ENCODE measurements at places on chromosomes 3 and 15.
A peak's percentile ranks its signal among the peaks of the same experiment; 100 is the strongest.

GRCh38 chr3:179452176-179452564 lies 900 bp upstream of the GNB4 start:
- no peak for DNase-seq

DNA sequence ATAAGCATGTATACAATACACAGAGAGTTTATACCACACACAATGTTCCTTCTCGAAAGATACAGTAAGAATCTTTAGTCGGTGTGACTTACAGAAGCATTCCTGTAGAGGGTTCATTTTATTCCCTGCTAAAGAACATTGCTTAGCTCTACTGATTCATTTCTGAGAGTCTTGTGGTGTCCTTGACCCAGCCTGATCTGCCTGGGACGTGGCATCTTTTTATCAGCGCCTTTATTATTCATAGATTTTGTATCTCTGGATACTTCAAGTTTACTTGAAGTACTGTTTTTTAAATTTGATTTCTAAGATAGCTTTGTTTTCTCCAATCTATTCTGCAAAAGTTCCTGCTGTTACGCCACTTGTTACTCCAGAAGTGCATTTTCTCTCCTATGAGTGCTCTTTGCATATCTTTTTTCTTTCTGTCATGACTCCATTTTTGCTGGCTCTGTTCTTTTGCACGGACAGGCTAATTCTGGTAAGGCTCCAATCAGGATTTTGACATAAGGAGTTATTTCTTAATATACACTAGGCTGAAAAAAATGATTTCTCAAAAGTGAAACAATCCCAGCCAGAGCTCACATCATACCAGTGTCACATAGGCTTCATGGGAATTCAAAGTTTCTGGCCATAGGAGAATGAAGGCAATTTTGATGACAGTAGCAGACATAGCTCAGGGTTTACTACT lies 114.5 kb upstream of the TNIK start:
- DNase-seq, result no peak

- no peak for DNase-seq
Measured at GRCh38 chr3:142943349-142943748, 20.1 kb downstream of the PAQR9 start.

- peak; percentile 93 for DNase-seq
Measured at GRCh38 chr3:192892981-192893700, 24.5 kb downstream of the MB21D2 start.

DNA sequence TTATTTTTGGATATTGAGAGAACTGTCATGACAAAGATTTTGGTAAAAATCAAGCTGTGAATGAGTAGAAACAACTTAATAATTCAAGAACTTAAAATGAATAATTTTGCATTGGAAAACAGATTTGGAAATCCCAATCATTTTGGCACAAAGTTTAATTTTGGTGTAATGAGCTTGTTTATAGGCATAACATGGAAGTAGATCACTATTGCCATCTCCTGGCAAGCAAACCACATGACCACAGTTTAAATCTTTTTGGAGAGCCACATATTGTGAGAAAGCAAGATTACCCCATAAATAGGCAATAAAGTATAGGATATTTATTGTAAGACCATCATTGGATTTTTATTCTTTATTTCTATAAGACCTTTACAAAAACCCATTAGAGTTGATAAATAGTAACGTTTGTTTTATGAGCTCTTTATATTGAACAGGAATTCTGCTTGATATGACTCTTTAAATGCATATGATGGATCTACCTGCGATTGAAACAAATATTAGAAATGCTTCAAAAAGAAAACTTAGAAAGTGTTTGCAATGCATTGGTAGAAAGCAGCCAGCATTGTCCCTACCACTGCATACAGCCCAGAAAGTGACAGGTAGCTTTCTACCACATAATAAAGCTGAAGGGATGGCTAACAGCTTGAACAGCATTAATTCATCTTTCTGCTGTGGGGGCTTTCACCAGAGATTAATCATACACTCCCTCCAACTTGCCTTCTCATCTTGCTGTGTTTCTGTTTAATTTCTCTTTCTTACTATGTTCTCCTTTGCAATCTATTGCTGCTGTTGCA lies 766.8 kb downstream of the TBL1XR1 start:
- DNase-seq, result peak; percentile 68

- DNase-seq, result no peak
Measured at GRCh38 chr3:79869461-79870312, 101.9 kb upstream of the ROBO1 start.

DNA sequence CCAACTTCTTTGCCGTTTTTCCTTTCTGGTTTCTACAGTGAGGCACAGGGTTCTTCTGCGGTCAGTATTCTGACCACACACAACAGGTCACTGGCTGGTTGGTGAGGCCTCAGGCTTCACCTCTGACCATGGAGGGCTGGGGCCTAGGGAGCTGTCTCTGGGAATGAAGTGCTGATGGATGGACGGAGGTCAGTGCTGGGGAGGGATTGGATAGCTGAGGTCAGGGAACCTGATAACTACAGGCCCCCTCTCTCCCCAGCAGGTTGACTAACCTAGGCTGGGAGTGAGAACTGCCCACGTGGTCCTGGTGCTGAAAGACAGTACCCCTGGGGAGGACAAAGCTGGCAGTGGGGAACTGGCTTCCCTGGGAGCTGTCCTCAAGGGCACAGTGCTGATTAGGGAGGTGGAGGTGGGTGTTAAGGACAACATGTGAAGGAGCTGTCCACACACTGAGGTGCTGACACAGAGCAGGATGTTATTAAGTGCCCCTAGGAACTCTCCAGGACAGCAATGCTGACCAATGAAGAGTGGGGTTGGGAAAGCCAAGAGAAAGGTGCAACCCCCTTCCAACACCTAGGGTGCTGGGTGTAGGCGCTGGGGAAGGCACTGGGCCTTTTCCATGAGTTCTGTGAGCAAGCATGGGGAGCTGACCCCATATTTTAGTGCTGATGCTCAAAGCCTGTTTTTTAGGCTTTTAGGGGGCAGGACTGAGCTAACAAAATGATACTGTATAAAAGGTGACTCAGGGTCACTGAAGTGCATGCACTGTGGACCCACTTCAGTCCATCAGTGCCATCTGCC lies 45.2 kb downstream of the ATP2B2 start:
- DNase-seq, result no peak

GRCh38 chr3:79109754-79110153 lies 658.0 kb downstream of the ROBO1 start:
- no peak for DNase-seq

- no peak for DNase-seq
Measured at GRCh38 chr3:188421151-188421821, 267.3 kb downstream of the LPP start.

GRCh38 chr3:64808061-64808460 lies 120.3 kb upstream of the ADAMTS9 start:
- no peak for DNase-seq

- no peak for DNase-seq
Measured at GRCh38 chr3:29478611-29479010, 197.7 kb downstream of the RBMS3 start.

- DNase-seq, result no peak
Measured at GRCh38 chr3:141269961-141270360, 38.3 kb downstream of the PXYLP1 start.

GRCh38 chr3:110575702-110576101 lies 495.9 kb upstream of the NECTIN3 start:
- DNase-seq, result no peak

DNA sequence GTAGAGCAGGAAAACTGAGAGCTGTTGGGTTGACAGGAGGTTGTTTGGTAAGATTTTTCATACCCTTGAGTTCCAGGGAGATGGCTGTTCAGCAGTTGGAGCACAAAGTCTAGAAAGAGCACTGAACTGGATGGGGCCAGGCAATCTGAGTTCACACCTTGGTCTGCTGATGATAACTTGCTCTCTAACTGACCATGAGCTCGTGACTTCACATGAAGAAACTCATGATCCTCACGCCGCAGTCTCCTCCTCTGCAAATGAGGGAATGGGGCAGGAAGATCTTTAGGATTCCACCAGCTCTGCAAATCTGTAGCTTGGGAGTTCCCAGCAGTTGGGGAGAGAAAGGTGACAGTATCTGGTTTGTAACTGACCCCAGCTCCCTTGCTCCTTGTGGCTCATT lies 33.7 kb downstream of the CORO2B start:
- no peak for DNase-seq

DNA sequence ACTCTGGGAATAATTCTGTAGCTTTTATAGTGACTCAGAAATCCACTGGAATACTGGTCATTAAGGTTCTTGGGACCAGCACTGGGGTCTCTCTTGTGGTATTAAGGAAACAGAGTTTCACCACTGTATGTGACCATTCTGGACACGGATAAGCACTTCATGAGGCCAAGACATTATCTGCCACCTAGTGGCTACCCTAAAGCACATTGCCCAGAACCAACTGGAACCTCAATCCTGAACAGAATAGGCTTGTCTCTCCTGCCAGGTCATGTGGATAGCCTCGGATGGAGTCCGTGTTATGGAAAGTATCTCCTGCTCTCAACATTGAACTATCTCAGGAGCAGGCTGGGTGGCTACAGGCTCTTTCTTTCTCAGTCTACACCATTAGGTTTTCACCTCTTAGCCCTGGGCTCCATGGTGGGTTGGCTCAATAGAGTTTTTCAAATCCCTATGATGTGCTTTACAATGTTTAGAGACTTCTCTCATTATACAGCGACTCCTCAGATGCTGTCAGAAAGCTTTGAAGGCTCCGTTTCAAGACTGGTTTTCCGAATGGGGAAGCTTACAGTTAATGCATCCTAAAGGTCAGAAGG lies 167.6 kb upstream of the ST8SIA2 start:
- no peak for DNase-seq

DNA sequence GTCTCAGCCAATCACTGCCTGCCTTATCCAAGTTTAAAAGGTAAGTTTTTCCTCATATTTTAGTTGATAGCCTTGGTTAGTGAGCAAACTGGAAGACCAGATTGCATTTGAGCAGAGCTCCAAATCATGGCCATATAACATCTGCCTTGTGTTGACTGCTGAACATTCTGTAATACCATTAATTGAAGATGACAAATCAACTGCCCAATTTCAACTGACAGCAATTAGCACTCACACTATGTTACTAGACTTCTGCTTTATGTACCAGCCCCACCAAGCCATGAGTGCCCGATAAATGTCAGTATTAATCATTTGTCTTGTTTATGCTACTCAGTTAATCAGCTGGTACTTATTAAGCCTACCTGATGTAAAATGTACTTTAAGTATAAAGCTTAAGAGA lies 83.1 kb downstream of the CGGBP1 start:
- DNase-seq, result no peak

- no peak for DNase-seq
Measured at GRCh38 chr3:29333576-29333975, 52.7 kb downstream of the RBMS3 start.

GRCh38 chr3:147956615-147957014 lies 547.5 kb downstream of the ZIC1 start:
- DNase-seq, result no peak

DNA sequence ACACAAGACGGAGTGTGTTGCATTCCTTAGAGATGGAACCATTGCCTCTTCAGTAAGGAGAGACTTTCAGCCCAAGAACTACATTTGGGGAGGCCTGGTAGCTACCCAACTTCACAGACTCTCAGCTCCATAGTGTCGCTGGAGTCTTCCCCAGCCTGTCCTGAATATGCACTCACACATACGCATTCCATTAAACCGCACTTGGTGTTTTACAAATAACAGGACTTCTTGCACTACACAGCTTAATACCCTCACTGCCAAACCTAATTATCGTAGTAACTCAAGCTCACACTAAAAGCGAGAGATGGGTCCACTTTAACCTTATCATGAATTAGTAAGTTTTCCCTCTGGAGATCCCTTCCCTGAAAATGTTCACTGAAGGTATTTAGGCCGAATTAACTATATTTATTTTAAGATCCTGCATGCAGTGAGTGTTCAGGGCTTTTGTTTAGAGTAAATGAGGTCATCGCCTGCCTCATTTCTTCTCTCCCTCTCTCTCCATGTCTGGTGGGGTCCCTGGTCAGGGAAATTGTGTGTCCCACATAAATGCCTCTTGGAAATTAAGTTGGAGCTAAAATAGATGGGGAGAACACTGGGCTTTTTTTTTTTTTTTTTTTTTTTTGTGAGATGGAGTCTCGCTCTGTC lies 171.9 kb downstream of the FAM43A start:
- no peak for DNase-seq

DNA sequence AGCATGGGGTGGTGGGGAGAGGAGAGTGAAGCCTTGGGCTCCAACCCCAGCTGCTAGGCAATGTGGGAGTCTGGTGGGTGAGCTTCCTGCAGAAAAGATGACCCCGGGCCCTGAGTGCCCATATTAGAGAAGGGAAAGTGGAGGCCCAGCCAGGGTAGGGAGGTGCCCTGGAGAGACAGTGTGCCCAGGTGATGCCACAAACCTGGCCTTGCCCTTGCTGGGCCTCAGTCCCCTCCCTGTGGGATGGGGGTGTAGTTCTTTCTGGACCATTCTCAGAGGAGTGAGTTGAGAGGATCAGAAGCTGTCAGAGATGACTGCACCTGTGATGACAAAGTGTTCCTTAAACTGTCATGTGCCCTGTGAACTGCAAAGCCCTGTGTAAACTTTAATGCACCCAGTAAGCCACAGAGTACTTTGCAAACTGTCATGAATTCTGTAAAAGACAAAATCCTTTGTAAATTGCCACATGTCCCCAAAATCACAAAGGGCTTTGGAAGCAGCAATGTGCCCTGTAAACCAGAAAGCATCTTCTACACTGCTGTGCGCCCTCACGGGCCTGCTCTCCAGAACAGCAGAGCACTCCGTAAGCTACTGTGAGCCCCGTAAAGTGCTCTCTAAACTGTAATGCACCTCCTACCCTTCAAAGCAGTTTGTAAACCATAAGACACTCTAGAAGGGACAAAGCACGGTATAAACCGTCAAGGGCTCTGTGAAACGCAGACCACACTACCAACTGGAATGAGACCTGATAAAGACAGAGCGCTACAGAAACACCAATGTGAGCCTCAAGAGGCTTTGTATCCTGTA lies 51.3 kb upstream of the FGD5 start:
- DNase-seq, result no peak

DNA sequence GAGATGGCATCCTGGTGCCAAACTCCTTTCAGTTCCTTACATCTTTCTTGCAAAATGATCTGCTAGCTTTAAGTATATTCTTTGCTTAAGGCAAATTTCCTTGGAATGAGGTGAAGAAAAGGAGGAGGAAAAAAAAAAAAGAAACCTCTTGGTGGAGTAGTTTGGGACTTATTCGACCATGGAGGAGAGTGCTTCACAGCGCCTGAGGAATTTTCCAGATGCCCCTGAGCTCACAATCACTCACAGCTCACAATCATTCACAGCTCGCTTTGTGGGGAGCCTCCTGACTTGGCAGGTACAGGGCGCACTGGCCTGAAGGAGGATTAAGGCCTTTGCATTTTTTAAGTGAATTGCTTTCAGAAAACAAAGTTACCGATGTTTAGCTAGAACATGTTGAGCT lies 53.9 kb downstream of the BOC start:
- no peak for DNase-seq

- DNase-seq, result no peak
Measured at GRCh38 chr15:99117563-99118257, 12.8 kb downstream of the SYNM start.

- DNase-seq, result peak; percentile 14
Measured at GRCh38 chr15:48806151-48806550, 4.7 kb downstream of the CEP152 start.

DNA sequence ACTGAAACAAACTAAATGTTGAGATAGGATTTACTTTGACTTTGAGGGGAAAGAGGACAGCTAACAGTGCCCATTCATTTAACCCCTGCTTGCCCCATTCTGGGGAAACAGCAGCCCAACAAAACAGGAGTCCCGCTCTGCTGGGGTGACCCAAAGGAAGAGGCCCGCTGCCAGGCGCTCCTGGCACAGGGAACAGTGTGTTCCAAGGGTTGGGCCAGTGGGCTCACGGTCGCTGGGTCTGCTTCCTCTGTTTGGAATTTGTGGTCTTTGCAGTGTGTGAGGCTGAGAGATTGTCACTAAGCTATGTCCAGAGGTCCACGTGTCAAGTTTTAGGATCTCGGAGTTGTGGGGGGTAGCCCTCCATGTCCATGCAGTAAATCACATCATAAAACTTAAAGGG lies 250.4 kb upstream of the C2CD4B start:
- no peak for DNase-seq

All from NCI-H2107 (cell line).